ENCODE measurements at places on chromosomes 5 and 9. TPM values are rescaled to one million over a fixed set of nuclear protein-coding genes. Genes with fewer than 3 reads are reported as not detected.

DNA sequence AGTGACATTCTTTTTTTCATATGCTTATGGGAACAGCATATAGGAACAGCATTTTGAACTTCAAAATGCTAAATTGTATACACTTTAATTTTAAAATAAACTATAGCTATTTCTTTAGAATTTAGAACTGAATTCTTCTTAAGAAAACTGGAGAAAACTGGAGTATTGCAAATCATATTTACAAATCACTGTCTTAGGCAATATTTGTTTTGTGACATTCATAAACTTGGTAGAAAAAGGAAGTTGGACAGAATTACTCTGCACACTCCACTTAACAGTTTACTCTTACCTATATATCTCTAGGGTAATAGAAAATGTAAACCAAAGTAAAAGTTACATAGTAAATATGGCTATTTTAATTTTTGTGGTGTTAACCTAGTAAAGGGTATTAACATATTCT lies 3.1 kb downstream of the DMRTA1 start:
- DNase-seq = no peak

SEMA6A gene
- 5.7 TPM for total RNA-seq

- DNase-seq = no peak
Observed at GRCh38 chr5:589173-589572, 23.0 kb upstream of the CEP72 start.

DNA sequence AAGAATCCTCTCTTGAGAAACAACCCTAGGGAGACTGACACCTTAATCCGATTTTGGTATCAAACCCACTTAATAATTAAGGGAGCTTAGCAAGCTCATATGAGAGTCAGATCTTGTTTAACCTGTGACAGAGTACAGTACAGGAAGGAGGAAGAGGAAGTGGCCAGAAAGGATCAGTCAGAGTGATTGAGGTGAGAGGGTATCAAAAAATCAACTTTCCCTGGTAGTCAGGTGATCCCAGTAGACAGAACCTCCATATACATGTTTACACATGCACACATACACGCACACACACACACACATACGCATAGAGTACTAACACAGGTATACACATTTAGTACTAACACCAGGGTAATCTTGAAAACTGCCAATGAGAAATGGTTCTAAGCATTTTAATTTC lies 56.8 kb downstream of the GLIS3 start:
- no peak for DNase-seq

GRCh38 chr9:129145841-129146292 lies 32.2 kb downstream of the IER5L start:
- peak; percentile 60 for DNase-seq

DRD1 gene
- total RNA-seq = 0.15 TPM

GRCh38 chr9:91163773-91164471 lies 197.8 kb downstream of the AUH start:
- DNase-seq = no peak

GRCh38 chr5:40578501-40579451 lies 100.9 kb upstream of the PTGER4 start:
- DNase-seq = no peak

DNA sequence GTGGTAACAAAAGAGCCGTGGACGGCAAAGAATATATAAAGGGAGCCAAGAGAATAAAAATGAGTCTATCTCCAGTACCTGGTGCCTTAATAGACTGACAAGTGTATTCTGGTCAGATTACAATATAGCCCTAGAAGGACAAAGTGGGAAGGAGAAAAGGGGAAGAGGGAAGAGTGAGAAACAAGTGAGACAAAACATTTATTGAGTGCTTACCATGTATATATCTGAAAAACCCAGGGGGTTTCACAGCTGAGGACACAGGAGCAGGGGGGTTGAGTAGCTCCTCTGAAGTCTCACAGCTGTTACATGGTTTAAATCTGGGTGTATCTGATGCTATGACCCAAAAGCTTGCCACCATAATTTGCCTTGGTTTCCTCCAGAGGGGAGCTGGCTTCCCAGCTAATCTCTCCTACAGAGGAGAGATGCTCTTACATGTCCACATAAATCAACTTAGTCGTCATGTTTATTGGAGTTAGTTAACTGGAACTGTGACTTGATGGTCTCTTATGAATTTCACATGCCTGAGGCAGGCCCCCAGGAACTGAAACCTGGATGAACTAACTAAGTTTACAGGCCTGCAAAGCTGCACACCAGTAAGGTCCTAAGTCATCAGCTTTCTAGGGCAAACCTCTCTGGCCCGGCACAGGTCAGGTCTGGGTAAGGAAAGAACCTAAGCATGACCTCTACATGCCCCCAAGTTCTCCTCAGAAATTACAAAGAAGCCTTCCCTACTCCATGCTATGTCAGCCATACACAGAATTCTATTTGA lies 15.5 kb downstream of the SIL1 start:
- no peak for DNase-seq

PKD2L2 gene
- total RNA-seq = 0.52 TPM

PPP2R2B gene
- 0.74 TPM for total RNA-seq

DNA sequence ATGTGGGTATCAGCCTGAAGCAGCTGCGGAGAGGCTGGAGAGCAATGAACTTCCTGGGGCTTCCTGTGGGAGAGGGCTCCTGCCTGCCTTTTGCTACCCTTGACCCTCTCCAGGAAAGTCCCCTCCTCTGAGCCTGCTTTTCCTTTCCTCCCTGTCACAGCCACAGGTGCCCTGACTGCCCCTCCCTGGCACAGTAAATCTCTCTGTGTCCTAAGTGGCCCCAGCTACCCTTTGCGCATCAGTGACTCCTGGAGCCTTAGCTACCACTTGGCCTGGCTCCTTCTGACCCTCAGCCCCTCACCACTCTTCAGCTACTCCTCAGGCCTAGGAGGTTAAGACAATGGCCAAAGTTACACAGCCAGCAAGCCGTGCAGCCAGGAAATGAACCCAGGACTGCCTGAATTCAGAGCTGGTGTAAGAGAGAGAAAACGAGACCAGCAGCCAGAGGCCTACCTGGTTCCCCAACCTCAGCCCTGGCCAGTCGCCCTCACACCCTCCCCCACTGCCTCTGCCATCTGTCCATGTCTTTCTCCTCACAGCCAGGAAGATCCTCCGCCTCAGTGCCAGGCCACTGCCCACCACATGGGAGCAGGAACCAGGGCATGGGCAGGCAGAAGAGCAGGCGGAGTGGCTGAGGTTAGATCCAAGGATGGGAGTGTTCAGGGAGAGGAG lies 18.6 kb downstream of the CNTFR start:
- DNase-seq = no peak

DNA sequence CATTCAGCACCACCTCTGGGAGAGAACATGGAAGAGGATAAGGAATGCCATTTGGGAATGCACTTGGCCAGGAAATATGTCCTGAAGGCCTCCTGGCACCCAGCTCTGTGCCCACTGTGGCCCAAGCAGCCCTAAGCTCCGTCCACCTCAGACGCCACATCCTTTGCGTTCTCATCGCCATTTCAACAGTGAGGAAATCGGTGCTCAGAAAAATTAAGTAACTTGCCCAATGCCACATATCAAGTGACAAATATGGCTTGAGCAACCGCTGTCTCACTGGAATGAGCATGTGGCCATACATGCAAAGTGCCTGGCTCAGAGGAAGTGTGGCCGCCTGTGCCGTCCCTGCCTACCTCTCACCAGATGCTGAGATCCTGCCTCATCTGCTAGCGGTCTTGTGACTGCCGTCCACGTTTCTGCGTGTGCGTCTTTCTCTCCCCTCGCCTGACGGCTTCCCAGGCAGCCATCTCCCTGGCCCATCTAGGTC lies 984 bp upstream of the DOK3 start:
- DNase-seq = no peak

- no peak for DNase-seq
Observed at GRCh38 chr5:133753856-133754255, 141.5 kb upstream of the FSTL4 start.

DNA sequence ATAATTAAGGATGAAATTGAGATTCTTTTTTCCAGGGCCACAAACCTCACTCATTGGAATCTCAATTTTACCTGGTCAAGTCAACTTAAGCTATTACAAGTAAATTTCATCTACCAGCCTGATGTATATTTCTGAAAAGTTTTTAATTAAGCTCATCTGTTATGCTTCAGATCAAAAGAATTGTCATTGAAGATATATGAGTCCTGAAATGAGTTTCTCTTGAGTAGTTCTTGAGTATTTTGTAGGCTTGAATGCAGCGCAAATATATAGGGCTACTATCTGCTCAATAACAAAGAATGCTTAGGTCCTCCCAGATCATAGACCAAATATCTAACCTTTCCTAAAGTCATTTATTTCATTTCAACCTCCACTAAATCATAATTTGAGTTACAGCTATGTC lies 482.2 kb upstream of the ST8SIA4 start:
- no peak for DNase-seq

FOXD4L5 gene
- total RNA-seq = 0.10 TPM

CDC25C gene
- 0.21 TPM for total RNA-seq

SARDH gene
- 1.4 TPM for total RNA-seq

DNA sequence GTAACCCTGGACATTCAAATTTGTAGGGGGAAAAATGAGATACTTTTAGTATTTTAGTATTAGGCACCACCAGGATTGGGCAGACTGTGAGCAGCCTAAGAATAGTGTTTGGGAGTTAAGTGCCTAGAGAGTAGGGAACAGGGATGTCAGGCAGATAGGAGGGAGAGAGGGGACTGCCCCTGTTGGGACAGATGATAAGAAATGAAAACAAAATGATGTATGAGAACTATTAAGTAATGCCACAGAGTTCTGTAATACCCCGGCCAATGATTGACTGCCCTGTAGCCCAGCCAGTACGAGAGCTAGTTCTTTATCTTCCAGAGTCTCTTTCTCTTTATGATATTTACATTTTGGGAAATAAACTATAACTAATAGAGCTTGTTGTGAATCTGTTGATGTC lies 24.4 kb downstream of the ARHGAP26 start:
- DNase-seq = no peak

DNA sequence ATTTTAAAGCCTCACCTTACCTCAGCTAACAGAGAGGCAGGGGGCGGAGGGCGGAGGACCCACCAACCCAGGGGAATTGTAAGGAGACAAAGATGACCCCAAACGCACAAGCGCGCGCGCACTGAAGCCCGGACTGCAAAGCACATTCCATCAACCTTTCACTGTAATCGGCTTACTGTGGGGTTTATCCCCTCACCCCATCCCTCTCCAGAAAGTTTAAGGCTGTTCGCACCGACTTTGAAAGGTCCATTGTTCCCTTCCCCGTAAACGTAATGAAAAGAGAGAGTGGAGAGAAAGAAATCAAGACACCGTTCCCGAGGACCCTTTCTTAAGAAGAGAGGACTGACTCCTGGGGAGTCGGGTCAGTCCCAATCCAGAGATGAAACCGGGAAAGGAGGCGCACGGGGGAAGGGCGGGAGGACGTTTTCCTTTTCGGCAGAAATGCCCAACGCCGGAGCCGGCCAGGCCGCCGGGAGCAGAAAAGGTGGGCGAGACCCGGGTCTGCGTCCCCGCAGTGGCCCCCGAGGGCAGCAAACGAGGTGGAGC lies 464 bp downstream of the CEMIP2 start:
- peak; percentile 33 for DNase-seq

WNT8A gene
- total RNA-seq = not detected

DNA sequence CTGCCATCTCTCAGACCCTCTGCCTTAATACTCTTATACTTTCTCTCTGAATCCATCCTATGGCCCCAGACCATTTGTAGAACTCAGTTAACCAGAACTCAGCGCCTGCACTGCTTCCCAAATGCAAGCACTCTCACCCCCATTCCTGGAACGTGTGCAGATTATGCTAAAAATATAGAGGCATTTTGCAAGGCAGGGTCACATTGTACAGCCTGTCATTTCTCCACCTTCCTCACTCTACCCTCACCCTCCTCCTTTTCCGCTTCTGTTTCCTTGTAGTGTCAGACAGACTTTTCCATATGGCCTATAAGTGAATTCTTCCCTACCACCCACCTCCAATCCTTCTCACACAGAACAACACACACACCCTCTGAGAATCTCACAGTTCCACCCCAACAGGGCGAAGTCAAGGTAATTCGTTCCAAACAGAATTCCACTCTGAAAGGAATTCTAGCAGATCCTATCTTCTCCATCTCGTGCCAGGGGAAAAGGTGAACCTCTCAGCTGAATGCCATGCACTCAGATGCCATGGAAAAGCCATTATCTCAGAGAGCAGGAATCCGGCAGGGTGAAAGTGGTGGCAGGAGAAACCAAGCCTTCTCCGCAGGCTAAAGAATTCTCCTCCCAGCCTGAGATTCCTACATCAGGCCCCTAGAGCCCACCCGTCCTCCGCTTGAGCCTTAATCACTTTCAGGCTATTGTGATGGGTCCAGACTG lies 25.3 kb downstream of the GGTA1 start:
- DNase-seq = no peak

GRCh38 chr5:128192368-128192767 lies 108.8 kb downstream of the SLC12A2 start:
- DNase-seq = no peak

TTC23L gene
- not detected for total RNA-seq

DNA sequence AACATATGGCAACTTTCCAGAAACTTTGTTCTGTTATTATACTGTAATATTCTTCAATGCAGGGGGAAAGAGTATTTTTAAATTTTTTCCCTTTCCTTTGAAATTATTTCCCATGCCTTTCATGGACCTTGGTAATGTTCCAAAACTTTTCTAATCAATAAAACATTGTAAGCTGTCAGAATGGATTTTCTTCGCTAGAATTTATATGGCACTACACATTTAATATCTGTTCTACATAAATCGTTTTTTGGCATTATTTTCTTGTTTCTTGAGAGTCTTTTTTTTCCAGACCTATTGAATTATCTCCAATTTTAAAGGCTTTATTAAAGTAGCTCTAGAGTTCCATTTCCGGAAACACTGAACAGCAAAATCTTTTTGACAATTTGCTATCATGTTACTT lies 249.0 kb downstream of the TMEM167A start:
- DNase-seq = no peak

DNA sequence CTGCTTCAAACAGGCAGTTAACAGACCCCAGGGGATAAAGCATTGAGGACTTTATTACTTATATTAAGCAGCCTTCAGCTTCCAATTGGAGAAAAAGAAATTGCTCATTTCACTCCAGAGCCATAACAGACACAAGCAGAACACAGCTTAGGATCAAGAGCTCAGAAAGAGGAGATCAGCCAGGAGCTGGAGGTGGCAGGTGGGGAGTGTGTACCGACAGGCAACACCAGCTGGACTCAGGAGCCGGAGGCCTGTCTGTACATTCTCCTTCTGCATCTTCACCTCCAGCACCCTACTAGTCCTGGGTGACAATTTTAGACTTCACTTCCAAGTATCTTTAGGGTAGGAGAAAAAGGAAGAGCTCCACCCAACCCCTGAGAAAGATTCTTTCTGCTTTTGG lies 35.8 kb downstream of the NRG2 start:
- DNase-seq = no peak

- no peak for DNase-seq
Observed at GRCh38 chr9:22643541-22643940, 196.9 kb downstream of the DMRTA1 start.

- DNase-seq = no peak
Observed at GRCh38 chr5:100456615-100457014, 78.6 kb upstream of the FAM174A start.

DNA sequence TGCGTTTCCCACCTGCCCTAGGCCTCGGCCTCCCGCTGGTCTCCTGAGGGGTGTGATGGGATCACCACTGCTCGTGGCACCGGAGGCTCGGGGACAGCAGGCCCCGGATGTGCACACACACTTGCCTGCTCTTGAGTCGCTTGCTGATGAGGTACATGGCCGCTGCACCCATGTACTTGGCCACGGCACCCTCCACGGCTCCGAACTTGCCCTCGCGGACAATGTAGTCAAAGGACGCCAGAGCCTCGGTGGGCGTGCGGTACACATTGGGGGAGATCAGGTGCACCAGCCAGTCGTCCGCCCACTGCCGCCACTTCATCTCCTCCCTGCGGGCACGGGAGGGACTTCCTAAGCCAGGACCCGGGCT lies 4.7 kb downstream of the PTGES2 start:
- peak; percentile 20 for DNase-seq

Data from left cardiac atrium (tissue), 4 donors.